ENCODE measurements at places on chromosomes 6 and 20. TPM values are rescaled to one million over a fixed set of nuclear protein-coding genes. Genes with fewer than 3 reads are reported as not detected.

GRCh38 chr20:38700926-38701325 lies 23.4 kb upstream of the SLC32A1 start:
- DNase-seq, result no peak

Gene RIPPLY2
- total RNA-seq, result not detected

GRCh38 chr6:142841915-142842314 lies 103.1 kb downstream of the HIVEP2 start:
- no peak for DNase-seq

Gene SNAI1
- total RNA-seq, result 1.4 TPM

DNA sequence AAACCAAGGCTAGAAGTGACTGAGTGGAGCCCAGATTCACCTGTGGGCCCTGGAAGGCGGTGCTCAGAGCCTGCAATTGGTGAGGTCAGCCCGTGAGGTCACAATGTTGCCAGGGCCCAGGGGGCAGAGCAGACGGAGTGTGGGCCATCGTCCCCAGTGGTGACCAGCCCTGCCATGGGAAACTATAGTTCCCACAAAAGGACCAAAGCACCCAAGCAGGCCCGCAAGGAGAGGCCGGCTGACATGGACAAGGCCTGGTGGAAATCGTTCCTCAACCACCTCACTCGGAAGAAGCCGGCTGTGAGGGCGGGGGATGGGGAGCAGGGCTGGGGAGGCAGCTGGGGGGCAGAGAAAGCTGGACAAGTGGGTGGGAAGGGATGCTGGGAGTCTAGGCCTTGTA lies at the start of gene C20orf144:
C20orf144 (plus strand) TSS at position 156 of the 400 bp plus-strand sequence; CDS start at position 175, 19 bp downstream.
- DNase-seq, result no peak

DNA sequence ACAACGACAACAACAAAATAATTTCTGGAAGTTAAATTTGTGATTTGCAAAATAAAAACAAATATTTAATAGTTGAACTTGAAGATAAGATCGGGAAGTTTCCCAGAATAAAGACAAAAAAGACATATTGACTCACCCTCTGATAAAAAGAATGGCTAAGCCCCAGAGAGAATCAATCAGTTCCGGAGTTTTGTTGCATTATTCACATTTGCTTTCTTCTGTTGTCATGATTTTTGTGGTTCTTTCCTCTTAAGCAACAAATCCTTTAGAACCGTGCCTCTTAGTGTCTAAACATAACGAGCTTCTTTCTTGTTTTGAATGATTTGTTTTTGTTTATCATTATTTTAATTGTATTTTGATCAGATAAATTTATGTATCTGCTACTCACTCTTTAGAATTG lies 337.7 kb upstream of the PRND start:
- no peak for DNase-seq

Gene RSPH4A
- 0.11 TPM for total RNA-seq

Gene BRPF3
- 20.9 TPM for total RNA-seq

DNA sequence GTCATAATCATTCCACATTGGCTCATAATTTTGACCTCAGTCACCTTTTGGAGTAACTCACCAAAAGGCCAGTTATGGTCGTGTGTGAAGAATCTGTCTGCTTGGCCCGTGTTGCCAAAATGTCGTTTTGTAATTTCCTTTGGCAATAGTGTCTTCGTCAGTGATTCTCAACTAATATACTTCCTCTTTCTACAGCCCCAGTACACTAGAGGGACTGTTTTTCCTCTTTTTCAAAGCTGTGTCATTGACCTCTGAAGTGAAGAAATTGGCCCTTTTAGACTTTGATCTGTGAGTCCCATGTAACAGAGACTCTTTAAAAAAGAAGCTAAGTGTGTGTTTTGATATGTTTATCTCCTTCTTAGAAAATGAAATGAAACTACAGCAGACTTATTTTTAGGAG lies 5.2 kb downstream of the FOXO3 start:
- no peak for DNase-seq

GRCh38 chr20:25058847-25059810 lies 1.2 kb upstream of the ACSS1 start:
- peak; percentile 30 for DNase-seq

- no peak for DNase-seq
These were observed 428.3 kb upstream of the ARID1B start for GRCh38 chr6:156348849-156349248.

GRCh38 chr20:56630506-56631317 lies 1.6 kb downstream of the TFAP2C start:
- DNase-seq, result no peak

GRCh38 chr6:37209461-37210205 lies 39.7 kb downstream of the PIM1 start:
- peak; percentile 85 for DNase-seq

Gene UNC5CL
- total RNA-seq, result 2.6 TPM

Gene KCNQ5
- total RNA-seq, result 14.6 TPM

DNA sequence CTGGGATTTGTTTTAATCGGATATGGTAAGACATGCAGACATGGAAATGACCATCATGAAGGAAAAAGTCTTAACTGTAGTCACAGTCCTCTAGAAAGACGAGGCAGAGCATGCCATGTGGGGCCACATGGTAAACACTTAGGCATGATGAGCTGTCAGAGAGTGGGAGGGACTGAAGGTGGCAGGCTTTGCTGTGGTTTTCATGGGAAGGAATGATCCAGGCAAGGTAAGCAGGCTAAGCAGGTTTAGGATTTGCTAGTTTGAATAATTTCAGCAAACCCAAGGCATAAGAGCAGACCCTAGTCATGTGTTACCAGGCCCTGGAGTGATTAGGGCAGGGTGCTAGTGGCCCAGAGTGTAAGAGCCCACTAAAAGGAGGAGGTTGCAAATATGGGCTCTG lies 47.2 kb upstream of the STMND1 start:
- no peak for DNase-seq

Gene PRICKLE4
- not detected for total RNA-seq

DNA sequence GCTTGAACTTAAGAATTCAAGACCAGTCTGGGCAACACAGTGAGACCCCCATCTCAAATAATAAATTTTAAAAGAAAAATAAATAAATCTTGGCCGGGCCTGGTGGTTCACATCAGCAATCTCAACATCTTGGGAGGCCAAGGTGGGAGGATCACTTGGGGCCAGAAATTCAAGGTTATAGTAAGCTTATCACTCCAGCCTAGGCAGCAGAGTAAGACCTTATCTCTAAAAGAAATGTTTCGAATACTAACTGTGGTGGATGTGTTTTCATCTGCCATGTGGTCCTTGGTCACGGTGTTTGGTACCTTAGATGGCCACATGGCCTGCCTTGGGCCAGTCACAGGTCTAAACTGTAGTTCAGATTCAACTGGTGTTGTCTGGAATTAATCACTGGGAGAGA lies 5.8 kb downstream of the UBE2C start:
- no peak for DNase-seq

DNA sequence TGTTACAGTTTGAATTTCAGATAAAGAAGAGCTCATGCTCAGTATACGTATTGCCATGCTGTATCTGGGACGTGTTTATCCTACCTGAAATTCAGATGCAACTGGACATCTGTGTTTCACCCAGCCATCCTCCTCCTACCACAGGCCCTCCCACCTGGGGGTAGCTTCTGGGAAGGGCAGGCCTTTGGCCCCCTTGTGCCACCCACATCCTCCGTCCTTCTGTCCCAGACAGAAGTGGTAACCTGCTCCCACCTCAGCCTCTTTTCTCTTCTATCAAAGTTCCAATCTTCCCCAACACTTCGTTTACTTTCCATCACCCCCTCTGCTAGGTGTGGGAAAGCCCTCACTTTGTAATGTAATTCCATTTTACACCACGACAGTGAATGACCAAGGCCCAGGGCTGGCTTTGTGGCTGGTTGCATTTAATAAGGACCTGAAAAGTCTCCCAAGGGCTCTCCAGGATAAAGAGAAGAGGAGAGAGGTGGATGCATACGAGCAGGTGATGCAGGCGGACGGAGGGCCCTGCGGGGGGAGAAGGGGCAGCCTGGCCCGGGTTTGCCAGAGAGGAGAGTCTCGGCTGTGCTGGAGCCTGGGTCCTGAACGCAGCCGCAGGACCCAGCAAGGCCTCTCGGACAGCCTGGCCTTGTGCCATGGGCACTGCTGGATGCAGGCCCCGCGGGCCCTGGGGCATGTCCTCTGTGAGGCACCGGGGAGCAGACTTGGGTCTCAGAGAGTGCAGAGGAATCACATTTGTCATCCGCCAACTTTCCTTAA lies 98.4 kb downstream of the PSMB1 start:
- no peak for DNase-seq

Gene ATP9A
- 0.58 TPM for total RNA-seq

GRCh38 chr6:72739368-72739779 lies 117.5 kb downstream of the KCNQ5 start:
- peak; percentile 10 for DNase-seq

DNA sequence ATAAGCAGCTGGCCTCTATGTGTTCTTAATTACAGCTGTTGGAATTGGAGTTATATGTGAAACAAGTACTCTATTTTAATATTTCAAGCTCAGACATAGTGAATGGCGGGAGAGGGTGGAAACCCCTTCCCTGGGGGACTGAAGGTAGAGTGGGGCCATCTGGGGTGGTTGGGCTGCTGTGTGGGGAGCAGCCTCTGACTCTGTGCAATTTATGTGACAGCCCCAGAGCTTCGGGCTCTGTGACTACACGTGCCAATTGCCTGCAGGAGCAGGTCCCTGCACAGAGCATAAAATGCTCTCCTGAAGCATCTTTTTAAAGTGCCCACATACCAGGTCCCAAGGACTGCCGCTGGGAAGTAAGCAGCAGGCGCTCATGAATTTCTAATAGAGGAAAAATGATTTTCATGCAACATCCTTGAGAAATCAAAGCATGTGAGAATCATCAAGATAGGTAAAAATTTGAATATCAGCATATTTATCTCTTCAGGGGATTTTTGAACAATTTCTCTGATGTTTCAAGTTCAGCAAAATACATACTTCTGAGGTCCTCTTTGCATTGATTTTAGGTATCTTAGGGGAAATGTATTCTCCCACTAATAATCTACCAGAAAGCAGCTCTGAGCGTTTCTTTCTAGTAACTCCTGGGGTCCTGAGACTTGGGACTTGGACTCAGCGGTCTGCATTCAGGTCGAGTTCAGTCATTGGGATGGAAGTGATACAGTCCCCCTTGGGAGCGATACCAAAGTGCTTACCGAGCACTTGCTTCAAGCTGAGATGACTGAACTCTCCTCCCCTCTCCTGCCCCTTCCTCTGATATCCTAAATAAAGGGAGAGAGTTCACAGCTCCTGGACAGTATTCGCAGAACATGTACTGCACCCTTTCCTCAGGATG lies 40.0 kb downstream of the ALDH8A1 start:
- no peak for DNase-seq

Gene CYB5R4
- total RNA-seq, result 27.0 TPM

GRCh38 chr6:36364669-36365479 lies 22.6 kb downstream of the ETV7 start:
- peak; percentile 23 for DNase-seq

DNA sequence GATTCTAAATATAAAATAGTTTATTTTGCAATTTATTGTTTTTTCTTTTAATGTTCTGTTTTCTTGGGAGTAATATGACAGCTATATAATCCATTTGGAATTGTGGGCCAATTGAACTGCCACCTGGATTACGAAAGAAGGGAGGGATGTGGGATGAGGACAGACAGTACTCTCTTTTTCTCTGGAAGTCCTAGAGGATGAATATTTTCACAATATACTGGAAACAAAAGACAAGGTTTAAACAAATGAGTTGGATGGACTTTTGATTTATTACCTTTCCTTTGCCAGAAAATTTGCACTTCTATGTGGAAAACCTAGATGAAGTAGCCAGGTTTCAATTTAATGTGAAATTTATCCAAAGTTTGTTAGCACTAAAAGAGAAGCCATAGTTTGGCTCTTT lies 325.5 kb upstream of the IMPG1 start:
- DNase-seq, result no peak

Gene CDSN
- not detected for total RNA-seq

- peak; percentile 44 for DNase-seq
These were observed 537 bp downstream of the TCP1 start for GRCh38 chr6:159788753-159789376.

Gene RAD21L1
- 0.18 TPM for total RNA-seq

- no peak for DNase-seq
These were observed 91.4 kb downstream of the PLCB4 start for GRCh38 chr20:9160331-9160730.

DNA sequence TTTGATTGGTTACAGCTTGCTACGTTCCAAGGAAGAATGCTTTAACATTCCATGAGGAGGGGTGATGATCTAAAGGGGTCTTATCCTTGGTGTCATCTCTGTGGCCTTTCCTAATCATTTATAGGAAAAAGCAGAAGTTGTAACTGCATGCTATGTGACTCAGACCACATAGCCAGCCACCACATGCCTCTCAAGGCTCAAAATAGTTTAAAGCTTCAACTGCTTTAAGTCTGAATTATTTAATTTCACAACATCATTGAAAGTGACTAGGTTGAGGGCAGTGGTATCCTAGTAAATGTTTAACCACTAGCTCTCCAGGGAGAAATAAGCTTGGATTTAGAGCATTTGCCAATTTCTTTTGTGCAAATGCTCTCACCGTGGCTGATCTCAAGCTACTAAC lies 29.7 kb downstream of the MC3R start:
- no peak for DNase-seq

DNA sequence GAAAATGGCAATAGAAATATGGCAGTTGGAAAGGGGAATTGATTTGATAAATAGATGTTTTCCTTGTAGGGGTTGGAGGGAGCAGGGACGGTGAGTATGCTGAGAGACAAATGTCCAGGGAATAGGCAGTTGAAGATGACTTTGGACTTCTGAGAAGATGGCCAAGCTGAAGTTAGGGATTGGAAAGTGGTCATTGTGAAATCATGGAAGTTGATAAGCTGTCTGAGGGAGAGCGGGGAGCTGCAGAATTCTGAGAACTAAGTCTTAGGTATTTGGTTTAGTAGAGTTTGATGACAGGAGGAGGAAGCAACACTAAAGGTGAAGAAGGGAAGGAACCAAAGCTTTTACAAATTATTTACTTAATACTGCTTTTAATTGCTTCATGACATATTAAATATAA lies 15.1 kb downstream of the NDUFAF5 start:
- no peak for DNase-seq

Gene NKAIN2
- total RNA-seq, result not detected

- DNase-seq, result peak; percentile 81
These were observed 67.0 kb downstream of the TNFRSF21 start for GRCh38 chr6:47242483-47243386.

- DNase-seq, result no peak
These were observed 68.5 kb downstream of the PLEKHG1 start for GRCh38 chr6:150667977-150668716.

GRCh38 chr20:49712646-49712995 lies 1.1 kb downstream of the B4GALT5 start:
- no peak for DNase-seq

DNA sequence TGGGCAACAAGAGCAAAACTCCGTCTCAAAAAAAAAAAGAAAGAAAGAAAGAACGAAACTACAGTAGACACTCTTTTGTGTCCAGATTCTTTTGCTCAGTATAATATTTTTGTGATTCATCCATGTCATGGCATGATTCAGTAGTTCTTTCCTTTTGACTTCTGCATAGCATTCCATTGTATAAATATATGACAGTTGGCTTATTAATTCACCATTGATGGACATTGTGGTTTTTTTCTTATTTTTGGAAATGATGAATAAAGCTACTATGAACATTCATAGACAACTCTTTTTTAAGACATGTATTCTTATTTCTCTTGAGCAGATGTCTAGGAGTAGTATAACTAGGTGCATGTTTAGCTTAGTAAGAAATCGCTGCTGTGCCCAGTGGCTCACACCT lies 10.3 kb upstream of the IER3 start:
- no peak for DNase-seq

Measured in activated CD8-positive, alpha-beta T cell treated with anti-CD3 and anti-CD28 coated beads for 36 hours (primary cell).